Hindlimb muscle (tissue), 1 donor: ENCODE measurements at places on chromosomes 11 and 22. TPM values are rescaled to one million over a fixed set of nuclear protein-coding genes. Genes with fewer than 3 reads are reported as not detected.

MIOX gene
- not detected for polyA plus RNA-seq

PHF21B gene
- 0.28 TPM for polyA plus RNA-seq

FXYD6 gene
- polyA plus RNA-seq = 227 TPM

OR51B4 gene
- not detected for polyA plus RNA-seq

ELF5 gene
- polyA plus RNA-seq = 1.1 TPM

PVALB gene
- polyA plus RNA-seq = 14.3 TPM

GRIA4 gene
- polyA plus RNA-seq = 19.4 TPM

KCTD17 gene
- polyA plus RNA-seq = 15.3 TPM

SNX32 gene
- 1.6 TPM for polyA plus RNA-seq

MRGPRX4 gene
- polyA plus RNA-seq = not detected

SGSM1 gene
- 0.19 TPM for polyA plus RNA-seq

RAB38 gene
- 2.1 TPM for polyA plus RNA-seq

DNA sequence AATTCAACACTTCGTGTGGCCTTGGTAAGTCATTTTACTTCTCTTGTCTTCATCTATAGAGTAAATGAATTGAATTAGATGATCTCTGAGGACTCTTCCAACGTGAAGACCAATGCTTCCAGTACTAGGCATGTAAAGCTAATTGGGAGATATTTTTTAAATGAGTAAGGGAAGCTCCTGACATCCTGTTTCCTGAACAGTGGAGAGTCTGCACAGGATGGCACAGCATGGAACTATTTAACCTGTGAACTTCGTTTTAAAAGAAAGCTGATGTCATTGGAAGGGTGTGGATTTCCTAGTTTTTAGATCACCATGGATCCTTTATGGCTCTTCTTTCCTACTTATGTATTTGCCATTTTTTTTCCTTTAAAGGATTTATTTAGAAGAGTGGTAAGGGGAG lies 48.4 kb upstream of the HSD17B12 start:
- no peak for DNase-seq

DNA sequence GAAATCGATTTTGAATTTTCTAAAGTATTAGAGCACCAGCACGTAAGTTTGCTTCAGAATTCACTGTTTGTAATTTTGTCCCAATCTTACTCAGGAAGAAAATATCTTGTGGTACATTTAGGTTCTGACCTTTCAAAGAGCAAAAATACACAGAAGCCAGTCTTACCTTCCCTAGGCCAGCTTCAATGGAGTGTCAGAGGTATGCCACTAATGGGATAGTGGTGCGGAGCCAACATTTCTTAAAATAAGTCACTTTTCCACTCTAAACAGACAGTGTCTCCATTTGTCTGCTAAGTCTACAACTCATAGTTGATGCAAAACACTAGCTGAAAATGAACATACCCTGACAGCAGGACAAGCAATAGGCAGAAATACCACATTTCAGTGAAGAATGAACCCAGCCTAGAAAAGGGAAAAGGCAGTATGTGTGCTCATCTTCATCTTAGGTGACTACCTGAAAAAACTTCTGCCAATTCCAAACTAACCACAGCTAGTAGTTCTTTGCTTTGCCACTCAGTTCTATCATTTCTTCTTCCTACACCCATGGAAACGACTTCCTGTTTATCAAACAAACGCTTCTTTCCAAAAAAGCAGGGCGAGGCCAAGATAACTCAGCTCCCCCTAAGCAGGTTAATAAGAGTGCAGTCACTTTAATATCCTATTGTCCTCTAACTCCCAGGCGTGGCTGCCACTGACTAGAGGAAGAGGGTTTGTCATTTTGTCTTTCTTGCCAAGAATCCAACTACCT lies 94.0 kb upstream of the APOA1 start:
- DNase-seq = no peak

- DNase-seq = no peak
Observed at GRCh38 chr22:27786965-27787364, 14.6 kb downstream of the MN1 start.

- no peak for DNase-seq
Observed at GRCh38 chr11:124207102-124207792, 24.1 kb downstream of the OR10D3 start.

- no peak for DNase-seq
Observed at GRCh38 chr11:102712137-102712536, 6.6 kb upstream of the MMP27 start.

- DNase-seq = no peak
Observed at GRCh38 chr11:109062871-109063270, 359.1 kb upstream of the C11orf87 start.

GRCh38 chr22:33209930-33210784 lies 152.0 kb upstream of the SYN3 start:
- DNase-seq = peak; percentile 12

GRCh38 chr11:127950162-127950561 lies 637.2 kb downstream of the ETS1 start:
- DNase-seq = no peak

DNA sequence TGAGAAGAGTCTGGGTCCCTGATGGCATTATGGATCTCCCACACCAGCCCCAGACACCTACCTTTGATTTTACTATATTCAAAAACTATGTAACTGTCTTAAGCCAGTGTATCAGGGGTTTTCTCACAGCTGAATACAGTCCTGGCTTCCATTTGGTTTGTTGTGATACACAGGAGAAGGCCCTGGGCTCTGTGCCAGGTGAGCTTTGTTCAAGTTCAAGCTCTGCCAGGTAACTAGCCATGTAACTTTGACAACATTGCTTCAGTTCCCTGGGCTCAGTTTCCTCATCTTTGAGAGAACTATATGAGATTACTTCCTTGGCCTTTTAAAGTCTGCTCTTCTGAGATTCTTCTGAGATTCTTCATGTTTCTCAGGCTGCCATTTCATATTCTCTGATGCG lies 327.5 kb upstream of the TENM4 start:
- no peak for DNase-seq

DNA sequence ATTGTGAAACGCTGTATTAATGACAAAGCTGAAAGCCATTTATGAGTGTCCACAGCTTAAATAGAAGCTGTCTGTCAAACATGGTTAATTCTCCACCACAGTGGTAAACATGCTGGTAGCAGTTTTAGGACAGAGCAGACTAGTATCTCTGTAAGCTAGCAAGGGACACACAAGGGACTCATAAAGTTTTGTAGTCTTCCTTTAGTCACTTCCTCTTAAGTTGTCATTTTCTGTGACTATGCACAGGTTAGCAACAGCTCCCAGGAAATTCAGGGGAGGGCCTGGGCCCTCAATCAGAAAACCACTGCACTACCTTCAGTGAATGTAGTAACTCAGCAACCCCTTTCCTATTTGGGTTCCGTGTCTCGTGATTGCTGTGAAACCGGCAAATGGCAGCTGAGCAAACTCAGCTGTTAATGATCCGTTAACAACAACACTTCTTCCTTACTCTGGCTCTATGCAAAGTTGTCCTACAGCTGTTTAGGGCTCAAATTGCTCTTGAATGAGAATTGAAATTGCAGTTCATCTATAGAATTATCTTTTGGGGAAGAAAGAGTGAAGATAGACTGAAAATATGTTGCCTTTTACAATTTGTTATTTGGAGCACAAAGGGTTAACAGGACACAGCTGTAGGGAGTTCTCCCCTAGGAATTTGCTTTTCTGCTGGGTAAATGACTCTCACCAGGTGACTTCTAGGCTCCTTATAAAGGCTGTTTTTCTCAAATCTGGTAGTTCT lies at the start of gene MMP26:
Gene MMP26 (plus strand): TSS at position 731 of the 736 bp plus-strand sequence.
- peak; percentile 6 for DNase-seq

DNA sequence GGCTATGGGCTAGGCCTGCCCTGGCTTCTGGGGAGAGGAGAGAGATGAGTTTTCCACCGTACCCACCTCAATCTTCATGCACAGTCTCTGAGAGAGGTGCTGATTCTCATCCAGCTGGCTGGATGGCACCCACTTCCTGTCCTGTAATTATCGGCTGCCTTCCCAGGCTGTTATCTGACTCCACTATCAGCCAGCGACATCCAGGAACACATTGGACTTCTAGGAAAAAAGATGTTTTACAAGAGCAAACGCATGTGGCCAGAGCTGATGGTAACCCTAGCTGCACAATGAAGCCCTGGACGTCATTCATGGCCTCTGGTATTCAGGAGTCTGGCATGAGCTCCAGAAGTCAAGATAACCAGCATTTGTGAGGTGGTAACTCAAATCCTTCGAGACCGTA lies 137.4 kb downstream of the EHF start:
- no peak for DNase-seq

GRCh38 chr11:114892381-114893197 lies 214.3 kb downstream of the NXPE2 start:
- DNase-seq = no peak

DNA sequence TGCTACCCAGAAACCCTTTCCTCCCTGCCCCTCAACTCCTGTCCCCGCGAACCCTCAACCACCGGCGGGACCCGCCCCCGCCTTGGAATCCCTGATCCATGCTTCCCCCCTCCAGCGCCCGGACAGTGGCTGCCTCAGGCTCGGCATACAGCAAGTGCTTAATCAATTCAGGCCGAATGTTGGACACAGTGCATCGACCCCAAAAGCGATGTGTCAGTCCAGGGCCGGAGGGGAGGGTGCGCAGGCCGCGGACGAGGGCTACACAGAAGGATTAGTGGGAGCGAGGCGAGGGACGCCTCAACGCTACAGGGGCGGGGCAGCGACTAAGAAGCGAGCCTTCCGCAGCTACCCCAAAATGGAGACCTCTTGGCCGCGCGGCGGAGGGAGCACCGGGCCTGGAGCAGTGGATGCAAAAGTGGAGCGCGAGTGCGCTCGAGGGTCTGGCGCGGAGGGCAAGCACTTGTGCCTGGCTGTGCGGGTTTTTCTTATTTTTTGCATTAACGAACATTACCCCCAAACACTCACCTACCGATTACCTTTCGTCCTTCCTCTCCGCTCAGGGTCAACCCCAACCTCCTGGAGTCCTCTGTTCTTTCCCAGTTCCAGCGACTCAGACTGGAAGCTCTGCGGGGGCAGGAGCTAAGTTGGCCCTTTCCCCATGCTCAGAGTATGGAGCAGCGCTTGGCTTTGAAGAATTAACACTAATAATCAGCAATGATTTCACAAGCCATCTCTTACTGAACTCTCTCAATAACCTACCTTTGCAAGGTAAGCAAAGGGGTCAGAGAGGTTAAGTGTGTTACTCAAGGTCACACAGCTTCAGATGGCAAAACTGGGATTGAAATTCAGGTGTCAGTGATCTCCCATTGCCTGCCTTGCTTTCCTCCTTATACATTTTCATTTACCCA lies 30.0 kb upstream of the WNT11 start:
- DNase-seq = no peak

DNA sequence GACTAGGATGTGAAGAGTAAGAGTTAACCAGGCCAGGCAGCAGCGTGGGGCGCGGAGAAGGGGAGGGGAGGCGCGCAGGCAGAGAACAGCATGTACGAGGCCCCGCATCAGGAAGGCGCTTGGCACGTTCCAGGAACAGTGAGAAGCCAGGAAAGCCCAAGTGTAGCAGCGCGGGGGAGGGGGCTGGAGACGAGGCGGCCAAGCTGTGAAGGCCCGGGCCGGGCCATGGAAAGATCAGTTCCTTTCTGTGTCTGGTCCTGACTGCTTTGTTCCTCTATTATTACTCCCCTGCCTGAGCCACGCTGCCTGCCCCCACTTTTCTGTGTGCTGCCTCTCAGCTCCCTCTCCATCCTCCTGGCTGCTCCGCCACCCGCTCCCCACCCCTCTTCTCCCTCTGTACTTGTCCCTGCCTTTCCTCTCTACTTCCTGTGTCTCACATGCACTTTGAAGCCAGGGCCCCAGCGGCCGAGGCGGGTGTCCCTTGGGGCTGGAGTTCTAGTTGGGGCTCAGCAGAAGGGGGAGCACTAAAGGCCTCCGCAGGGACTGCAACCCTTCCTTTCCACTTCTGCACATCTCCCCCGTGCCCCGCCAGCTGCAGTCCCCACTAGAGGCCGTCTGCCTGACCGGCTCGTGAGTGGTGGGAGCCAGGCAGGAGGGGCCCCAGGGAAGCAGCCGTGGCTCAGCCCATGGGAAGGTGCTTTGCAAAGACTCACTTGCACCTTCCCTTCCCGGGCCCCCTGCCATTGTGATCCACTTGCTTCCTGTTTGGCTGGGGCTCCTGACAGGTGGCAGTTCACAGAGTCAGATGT lies 63.7 kb downstream of the PRDM11 start:
- DNase-seq = peak; percentile 94

- no peak for DNase-seq
Observed at GRCh38 chr11:127075758-127076157, 75.2 kb upstream of the KIRREL3 start.

GRCh38 chr22:31106731-31107177 lies 614 bp downstream of the SELENOM start:
- no peak for DNase-seq

- no peak for DNase-seq
Observed at GRCh38 chr22:46590334-46590733, 29.9 kb upstream of the GRAMD4 start.

- DNase-seq = peak; percentile 19
Observed at GRCh38 chr22:47309476-47309875, 547.0 kb downstream of the TBC1D22A start.

DNA sequence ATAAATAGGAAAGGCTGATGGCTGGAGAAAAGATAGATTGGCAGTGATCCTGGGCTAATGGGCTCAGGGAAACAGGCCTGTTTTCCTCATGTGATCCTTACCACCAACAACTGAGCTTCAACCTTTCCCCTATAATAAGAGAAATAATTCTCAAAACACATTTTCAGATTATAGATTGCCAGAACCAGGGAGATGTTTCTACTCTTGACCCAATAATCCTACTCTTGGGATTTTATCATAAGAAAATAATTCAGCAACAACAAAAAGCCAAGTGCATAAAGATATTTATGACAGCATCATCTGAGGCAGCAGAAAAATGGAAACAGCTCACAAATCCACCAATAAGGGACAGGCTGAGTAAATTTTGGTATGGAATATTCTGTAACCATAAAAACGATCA lies 54.3 kb downstream of the ADM start:
- no peak for DNase-seq

DNA sequence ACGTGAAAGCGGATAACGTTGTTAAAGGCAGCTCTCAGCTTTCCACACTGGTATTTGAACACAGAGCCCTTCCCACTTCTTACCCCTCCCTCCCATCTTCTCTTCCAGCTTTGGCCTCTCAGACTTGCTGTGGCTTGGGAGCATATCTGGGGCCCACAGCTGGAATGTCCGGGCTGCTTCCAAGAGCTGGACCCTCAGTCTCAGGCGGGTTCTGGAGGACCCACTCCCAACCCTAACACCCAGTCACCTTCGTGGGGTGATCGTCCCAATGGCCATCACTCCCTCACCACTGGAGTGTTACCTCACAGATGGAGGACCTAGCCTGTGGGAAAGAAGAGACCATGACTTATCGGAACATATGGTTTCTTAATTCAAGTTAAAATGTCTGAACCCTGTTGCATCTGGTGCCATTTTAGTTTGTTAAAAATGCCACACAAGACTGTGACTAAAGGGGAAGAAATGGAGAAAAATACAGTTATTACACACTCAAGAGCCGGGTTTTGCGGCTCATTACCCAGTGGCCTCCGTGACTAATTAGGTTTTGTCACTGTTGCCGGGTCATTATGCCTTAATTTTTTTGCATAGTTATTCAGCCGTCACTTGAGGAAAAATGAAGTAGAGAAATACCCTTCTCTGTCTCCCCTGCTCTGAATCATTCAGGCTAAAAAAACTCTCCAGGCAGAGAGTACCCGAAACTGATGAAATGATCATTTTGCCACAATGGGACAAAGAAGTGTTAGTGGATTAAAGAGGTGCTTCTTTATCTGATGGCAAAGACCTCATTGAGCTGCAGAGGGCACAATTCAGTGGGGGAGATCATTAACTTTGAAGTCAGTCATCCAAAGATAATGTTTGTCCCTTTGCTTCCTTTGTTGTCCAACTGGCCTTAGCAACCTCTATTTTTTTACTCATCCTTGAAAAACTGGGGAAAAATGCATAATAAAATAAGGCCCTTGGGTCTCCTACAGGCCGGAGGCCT lies 87.2 kb upstream of the HTATIP2 start:
- no peak for DNase-seq

- DNase-seq = peak; percentile 68
Observed at GRCh38 chr11:59551659-59552521, 40.6 kb downstream of the OR4D9 start.

- peak; percentile 88 for DNase-seq
Observed at GRCh38 chr11:119356349-119357031, 10.0 kb upstream of the MFRP start.
